Natural killer cell treated with Interleukin-12 subunit alpha and Interleukin-12 subunit beta and Interleukin-15 and Interleukin-18, amount 100 ng/mL, for 72 hours (primary cell): ENCODE measurements at places on chromosomes 3 and 15.

DNA sequence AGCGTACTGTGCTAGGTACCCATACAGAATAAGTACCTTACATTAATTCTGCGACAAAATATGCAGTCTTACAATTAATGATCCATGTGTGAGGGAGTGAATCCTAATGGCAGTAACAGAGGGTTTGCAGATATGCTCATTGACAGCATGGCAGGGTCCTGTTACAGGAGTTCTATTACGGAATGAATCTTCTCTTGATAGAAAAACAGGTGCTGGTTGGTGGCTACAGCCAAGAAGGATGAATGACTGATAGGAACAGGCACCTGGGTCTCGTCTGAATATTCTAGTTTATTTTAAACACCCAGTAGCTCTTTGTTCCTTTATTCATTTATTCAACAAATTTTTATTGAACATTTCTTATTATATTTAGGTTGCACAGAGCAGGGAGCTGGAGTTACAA is 22.8 kb downstream of the PGBD4 start:
- DNase-seq: no peak

GRCh38 chr15:23686466-23687142 is 501 bp downstream of the NDN start:
- DNase-seq: no peak

GRCh38 chr3:107740992-107741896 is 218.5 kb downstream of the BBX start:
- DNase-seq: no peak

DNA sequence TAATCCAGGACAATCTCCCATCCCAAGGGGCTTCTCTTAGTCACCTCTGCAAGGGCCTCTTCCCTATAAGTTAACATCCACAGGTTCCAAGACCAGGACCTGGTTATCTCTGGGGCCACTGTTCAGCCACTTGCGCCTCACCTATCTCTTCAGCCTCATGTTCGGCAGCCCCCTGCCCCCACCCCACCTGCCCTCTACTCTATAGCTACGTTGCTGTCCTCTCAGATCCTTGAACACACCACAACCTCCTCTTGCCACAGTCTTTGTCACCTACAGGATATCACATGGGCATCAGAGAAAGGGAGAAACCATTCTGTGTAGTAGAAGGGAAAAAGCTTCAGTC is 33.9 kb downstream of the SLC41A3 start:
- no peak for DNase-seq

DNA sequence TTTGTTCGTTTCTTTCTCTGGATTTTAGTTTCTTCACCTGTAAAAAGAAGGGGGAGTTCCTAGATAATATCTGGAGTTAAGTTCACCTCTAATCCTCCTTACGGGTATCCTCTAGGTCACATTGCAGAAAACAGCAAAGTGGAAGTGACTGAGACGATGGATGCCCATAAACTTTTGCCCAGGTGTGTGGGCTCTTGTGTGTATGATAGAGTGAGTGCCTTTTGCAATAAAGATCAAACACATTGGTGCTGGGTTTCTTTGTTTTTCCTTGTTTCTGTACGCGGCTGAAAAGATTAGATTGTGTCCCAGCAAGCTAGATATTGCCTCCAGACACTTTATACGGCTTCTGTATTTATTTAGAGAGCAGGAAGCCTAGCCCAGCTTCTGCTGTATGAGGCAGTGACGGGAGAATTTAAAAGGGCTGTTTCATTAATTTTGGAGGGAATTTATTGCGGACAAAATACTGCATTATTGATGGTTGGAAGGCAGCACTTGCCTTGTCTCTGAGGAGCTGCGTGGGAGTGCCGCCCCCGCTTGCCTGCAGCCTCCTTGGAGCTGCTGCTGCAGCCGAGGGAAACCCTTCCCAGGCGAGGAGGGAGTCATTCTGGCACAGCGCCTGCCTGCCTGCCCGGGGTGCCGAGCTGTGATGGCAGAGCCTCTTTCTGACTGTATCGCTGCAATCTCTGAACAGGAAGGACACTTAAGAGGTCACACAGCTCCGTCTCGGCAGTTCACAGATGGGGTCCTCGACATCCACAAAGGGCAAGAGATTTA is 38.5 kb downstream of the PYDC2 start:
- DNase-seq: no peak

DNA sequence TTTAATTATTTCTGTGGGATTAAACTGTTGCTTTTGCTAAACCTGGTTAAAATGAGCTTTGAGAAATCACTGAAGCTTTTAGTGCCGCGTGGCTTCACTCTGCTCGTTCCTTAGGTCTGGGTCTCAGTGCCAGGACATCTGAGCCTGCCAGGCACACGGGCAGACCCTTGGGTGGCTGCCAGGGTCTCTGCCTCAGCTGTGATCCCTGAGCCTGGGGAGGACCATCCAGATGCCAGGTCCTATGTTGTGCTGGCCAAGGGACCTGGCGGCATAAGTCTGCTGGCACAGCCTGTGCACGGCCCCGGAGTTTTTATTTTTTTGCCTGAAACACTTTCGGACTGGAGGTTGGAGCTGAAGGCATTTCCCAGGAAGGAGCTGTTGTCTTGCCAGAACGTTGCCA is 328.1 kb downstream of the LRTM1 start:
- DNase-seq: no peak

DNA sequence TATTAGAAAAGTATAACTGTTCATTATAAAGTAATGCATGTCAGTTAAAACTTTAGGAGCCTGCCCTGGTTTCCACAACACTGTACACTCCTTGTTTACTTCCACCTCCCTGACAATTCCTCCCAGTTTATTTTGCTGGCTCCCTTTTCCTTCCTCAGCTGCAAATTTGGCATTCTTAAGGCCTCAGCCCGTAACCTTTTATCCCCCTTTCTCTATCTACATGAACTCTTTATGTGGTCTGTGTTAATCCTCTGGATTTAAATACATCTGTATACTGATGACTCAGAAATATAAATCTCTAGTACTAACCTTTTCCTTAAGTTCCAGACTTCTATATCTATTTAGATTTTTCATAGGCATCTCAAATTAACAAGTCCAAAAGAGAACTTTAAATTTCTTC is 143.6 kb downstream of the OTOL1 start:
- no peak for DNase-seq

DNA sequence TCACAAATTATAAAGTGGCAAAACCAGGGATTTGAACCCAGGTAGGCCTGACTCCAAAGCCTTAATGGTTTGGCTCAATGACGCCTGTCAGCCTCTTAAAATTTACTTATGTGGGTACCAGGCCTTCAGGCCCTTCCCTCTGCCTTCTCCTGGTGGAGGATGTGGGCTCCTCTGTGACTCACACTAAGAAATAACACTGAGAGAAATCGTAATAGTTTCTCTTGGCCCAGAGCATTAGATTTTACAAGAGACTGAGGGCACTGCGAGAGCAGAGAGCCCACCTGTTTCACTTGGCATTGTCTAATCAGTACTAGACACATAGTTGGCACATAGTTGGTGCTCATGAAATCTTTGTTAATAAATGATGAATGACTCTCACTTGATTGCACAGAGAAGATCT is 505.2 kb downstream of the SHQ1 start:
- DNase-seq: no peak

- no peak for DNase-seq
Measured at GRCh38 chr15:45181491-45182285, 6.1 kb downstream of the SHF start.

DNA sequence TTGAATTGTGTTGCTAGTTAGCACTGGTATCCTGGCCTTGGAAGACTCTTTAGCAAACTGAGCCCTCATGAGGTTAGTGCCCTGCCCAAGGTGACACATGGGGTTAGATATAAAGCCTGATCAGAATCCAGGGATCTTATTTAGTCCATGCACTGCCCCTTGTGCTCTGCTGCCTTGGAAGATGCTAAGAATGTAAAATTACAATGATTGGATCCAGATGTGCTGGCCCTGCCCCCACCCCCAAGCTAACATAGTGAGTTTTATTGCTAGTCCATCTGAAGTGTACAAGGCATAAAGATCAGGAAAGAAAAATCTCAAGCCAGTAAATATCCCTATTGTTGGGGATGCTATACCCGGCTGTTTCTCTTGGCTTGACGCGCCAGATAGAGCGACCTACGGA is 248.1 kb upstream of the C2CD4B start:
- DNase-seq: no peak

GRCh38 chr3:94614192-94614591 is 551.3 kb downstream of the NSUN3 start:
- no peak for DNase-seq

GRCh38 chr3:182315313-182315712 is 478.0 kb upstream of the ATP11B start:
- DNase-seq: no peak

- DNase-seq: no peak
Measured at GRCh38 chr15:98684436-98684835, 36.1 kb downstream of the IGF1R start.

DNA sequence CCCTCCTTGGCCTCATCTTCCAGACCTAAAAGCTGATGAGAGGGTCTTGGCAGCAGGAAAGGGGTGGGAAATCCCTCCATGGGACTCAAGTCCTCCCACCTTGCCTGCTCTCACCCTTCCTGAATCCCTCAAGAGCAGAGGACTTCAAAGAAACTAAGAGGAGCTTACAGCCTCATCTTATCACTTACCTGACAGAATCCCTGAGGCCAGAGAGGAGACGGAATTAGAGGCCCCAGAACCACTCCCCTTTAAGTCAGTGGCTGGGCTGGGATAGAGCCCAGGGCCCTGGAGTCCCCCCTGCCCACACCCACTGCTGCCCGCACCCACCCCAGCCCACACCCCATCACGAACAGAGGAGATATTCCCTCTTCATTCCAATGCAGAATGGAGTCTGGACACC is 15.2 kb downstream of the LOXL1 start:
- DNase-seq: no peak

- no peak for DNase-seq
Measured at GRCh38 chr15:100877551-100877950, 2.1 kb upstream of the ALDH1A3 start.

DNA sequence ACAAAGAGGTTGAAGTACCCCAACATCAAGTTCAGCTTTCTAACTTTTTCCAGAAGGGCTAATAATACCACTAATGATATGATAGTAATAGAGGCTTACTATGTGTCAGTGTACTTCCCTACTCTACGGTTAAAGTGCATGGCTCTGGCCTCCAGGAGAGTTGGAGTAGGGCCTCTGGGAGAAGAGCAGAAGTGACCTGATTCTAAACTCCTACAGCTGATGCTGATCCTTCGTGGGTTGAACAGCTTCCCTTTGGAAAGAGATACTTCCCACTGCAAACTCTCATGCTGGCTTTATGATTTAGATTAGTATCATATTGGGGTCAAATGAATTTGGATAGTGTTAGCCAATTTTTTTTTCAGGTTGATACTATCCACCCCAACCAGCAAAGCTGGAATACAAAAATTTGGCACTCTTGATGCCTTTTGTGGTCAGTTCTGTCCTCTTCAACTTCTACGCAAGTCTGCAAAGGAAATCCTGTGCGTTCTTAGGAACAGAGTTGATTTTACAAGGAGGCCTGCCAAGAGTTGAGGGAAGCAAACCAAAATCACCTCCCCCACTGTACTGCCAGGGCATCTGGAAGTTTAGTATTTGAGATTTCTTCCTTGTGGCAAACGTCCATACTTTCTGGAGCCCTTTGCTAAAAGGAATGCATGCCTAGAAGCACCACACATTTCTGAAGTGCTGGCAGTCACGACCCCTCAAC is 17.8 kb downstream of the TMEM212 start:
- DNase-seq: no peak

GRCh38 chr3:136984837-136985236 is 27.1 kb downstream of the IL20RB start:
- DNase-seq: no peak

- no peak for DNase-seq
Measured at GRCh38 chr15:61057830-61058529, 171.1 kb downstream of the RORA start.

GRCh38 chr15:63888823-63889222 is 55.1 kb upstream of the HERC1 start:
- DNase-seq: no peak

DNA sequence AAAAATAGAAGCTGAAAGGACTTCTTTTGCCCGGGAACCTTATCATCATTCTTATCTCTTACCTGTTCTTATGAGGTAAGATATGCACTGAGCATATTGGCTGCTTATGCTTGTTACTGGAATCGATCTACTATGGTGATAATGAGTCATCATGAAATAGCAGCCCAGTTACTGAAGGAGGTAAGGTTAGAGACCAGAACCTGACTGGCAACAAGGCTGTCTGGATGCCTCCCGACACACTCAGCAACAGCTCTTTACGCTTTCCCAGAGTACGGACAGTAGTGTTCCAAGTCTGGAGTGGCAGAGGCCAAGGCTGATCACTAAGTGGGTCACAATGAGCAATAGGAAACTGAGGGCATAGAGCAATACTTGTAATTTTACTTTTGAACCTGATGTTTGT is 314.1 kb downstream of the NLGN1 start:
- no peak for DNase-seq

GRCh38 chr3:13124631-13125030 is 51.4 kb upstream of the IQSEC1 start:
- no peak for DNase-seq
